Upper lobe of right lung (tissue), 1 donor: ENCODE measurements at places on chromosomes 12 and 14. TPM values are rescaled to one million over a fixed set of nuclear protein-coding genes. Genes with fewer than 3 reads are reported as not detected.

Gene RERGL
- total RNA-seq = 0.72 TPM

Gene CIROP
- not detected for total RNA-seq

Gene EIF4B
- total RNA-seq = 436 TPM

Gene BATF
- 4.9 TPM for total RNA-seq

Gene TTC9
- 6.7 TPM for total RNA-seq

Gene CCDC177
- total RNA-seq = not detected

Gene ASB2
- 3.2 TPM for total RNA-seq

Gene RNU4-1
- 2,477 TPM for total RNA-seq

Gene GPR162
- total RNA-seq = 17.1 TPM

Gene MAP1LC3B2
- total RNA-seq = not detected

Gene JDP2
- 58.0 TPM for total RNA-seq

Gene LRRIQ1
- 0.67 TPM for total RNA-seq

Gene VRK1
- total RNA-seq = 10.2 TPM

Gene SLC2A14
- total RNA-seq = not detected

Gene FOXN4
- total RNA-seq = not detected

Gene ACACB
- 35.2 TPM for total RNA-seq

Gene MIP
- not detected for total RNA-seq

Gene AP4S1
- 7.1 TPM for total RNA-seq

Gene TSPAN19
- total RNA-seq = not detected

Gene KERA
- not detected for total RNA-seq

Gene COQ6
- 21.6 TPM for total RNA-seq

Gene HOXC6
- total RNA-seq = 1.4 TPM

Gene OR4K2
- total RNA-seq = not detected

Gene LMBR1L
- 54.3 TPM for total RNA-seq

Gene STON2
- total RNA-seq = 47.7 TPM

Gene KRT7
- total RNA-seq = 664 TPM

Gene TXNDC16
- total RNA-seq = 5.1 TPM

Gene COL2A1
- not detected for total RNA-seq

Gene MYH6
- total RNA-seq = 3.4 TPM

Gene IRAK3
- 44.6 TPM for total RNA-seq

Gene SMCO2
- 0.38 TPM for total RNA-seq

Gene PSEN1
- 63.9 TPM for total RNA-seq

Gene KRT79
- total RNA-seq = 5.4 TPM

Gene LIN7A
- total RNA-seq = 18.9 TPM

Gene TUBA1A
- 90.8 TPM for total RNA-seq

Gene PPP1R12A
- total RNA-seq = 80.4 TPM

Gene SYNE2
- 121 TPM for total RNA-seq

Gene OR11H7
- total RNA-seq = not detected

Gene MYF5
- total RNA-seq = not detected

Gene SERPINA5
- total RNA-seq = 0.41 TPM

Gene RAN
- total RNA-seq = 310 TPM
